ENCODE measurements at places on chromosomes 1 and 21.
A peak's percentile ranks its signal among the peaks of the same experiment; 100 is the strongest.

GRCh38 chr1:209580577-209580976, 2.9 kb upstream of the CAMK1G start:
- no peak for DNase-seq

GRCh38 chr1:156025876-156026275, 5.1 kb upstream of the SSR2 start:
- DNase-seq: no peak

DNA sequence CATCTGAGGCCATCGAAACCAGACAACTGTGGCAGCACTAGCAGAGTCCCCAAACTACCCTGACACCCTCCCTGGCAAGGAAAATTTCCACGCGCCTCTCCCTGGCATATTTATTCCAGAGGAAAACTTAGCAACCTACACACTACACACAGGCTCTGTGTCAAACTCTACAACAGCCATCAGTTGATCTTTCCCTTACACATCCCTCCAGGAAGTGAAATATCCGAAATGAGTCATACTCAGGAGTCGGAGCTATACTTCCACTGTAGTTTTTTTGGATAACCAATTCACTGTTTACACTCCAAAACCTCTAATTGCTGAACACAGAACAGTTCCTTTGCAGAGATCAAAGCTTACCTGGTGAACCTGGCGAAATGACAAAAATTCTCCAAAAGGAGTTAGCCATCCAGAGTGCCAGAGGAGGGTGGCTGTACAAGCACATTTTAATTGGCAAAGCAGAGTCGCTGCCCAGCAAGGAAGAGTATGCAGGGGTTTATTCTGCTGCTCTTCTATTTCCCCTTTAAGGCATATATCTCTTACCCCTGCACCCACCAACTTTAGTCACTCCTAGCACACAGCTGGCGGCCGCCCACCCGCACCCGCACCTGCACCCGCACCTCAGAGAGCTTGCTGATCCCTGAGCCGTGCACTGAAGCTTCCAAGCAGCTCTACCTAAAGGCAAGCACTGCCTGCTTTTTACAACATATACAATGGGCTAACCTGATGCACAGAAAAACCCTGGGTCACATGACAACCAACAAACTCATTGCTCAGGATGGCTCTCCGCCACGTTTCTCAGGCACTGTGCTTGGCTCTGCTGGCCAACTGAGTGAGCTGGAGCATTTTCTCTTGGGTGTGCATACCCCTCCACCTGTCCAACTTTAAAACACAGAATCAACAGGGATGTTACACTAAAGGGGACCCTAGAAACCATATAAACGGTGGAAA, 54.9 kb downstream of the CAPZB start:
- no peak for DNase-seq

DNA sequence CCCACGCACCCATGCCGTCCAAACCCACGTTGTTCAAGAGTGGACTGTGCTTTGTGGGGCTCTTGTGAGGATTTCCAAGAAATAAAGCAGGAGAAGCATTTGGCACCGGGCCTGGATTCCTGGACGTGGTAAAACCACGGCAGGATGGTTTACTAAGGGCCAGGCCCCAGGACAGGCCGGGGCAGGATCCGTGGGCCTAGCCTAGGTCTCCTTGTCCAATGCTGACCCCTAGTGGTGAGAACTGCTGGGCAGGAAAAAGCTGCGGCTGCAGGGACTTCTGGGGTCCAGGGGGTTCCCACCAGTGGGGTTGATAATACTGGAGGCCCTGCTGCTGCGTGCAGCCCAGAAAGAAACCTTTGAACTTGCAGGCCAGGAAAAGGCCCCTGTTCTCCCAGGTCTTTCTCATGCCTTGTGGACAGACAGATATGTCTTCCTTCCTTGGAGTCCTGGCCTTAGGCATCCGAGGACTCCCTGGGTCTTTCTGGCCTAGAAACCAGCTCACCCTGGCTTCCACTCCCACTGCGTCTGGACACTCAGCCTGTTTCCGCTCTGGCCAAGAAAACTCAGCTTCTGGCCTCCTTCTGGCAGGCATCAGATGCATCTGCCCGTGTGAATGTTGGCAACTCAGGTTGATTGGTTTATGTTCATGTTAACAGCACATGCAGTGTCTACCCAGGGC, 106.9 kb upstream of the TMEM51 start:
- DNase-seq: no peak

- DNase-seq: no peak
These were observed 40.7 kb downstream of the NME7 start for GRCh38 chr1:169326956-169327268.

DNA sequence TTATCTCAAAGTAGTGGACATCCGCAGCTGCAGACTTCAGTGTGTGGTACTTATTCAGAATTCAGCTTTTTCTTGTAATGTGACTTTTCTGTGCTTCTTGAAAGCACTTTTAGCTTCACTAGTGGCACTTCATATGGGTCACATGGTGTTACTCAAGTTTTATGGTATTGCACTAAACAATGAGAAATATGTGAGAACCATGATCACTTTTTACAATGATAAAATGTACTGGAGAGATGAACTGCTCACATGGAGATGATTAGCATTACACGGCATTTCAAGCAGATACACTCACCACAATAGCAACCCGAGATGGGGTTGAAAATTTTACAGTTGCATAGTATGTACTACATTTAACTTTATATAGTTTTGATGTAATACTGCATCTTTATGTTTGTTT, 40.1 kb upstream of the GPR52 start:
- no peak for DNase-seq

DNA sequence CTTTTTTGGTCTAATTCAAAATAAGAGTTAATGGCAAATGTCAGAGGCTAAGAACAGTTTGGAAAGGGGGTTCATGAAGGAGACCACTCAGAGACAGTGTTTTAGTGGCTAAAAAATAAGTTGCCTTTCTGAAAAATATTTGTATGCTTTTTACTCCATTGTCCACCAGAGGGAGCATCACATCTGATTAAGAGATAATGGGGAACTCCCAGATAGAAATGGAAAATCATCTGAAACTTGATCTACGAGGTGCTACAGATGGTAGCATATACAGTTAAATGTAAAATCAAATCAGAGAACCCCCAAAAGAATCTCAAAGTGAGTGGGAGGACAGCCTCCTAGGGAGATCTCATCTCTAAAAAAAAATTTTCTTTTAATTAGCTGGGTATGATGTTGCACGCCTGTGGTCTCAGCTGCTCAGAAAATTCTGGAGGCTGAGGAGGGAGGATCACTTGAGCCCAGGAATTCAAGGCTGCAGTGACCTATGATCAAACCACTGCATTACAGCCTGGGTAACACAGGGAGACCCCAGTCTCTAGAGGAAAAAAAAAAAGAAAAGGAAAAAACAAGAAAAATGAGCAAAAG, 9.7 kb downstream of the SMYD3 start:
- DNase-seq: peak; percentile 77

- DNase-seq: no peak
These were observed 1.1 kb upstream of the TBX15 start for GRCh38 chr1:118989006-118989815.

- DNase-seq: no peak
These were observed 43.1 kb downstream of the ZMYM1 start for GRCh38 chr1:35122311-35122710.

DNA sequence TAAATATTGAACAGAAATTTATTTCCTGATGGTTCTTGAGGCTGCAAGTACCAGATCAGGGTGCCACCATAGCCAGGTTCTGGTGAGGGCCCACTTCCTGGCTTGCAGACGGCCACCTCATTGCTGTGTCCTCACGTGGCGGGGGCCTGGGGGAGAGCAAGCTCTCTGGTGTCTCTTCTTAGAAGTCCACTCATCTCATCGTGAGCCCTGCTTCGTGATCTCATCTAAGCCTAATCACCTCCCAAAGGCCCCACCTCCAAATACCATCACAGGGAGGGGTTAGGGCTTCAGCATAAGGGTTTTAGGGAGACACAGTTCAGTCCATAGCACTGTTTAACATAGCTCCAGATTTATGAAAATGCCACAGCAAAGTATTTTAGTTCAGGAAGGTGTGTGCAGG, 119.7 kb downstream of the PRDM2 start:
- no peak for DNase-seq

DNA sequence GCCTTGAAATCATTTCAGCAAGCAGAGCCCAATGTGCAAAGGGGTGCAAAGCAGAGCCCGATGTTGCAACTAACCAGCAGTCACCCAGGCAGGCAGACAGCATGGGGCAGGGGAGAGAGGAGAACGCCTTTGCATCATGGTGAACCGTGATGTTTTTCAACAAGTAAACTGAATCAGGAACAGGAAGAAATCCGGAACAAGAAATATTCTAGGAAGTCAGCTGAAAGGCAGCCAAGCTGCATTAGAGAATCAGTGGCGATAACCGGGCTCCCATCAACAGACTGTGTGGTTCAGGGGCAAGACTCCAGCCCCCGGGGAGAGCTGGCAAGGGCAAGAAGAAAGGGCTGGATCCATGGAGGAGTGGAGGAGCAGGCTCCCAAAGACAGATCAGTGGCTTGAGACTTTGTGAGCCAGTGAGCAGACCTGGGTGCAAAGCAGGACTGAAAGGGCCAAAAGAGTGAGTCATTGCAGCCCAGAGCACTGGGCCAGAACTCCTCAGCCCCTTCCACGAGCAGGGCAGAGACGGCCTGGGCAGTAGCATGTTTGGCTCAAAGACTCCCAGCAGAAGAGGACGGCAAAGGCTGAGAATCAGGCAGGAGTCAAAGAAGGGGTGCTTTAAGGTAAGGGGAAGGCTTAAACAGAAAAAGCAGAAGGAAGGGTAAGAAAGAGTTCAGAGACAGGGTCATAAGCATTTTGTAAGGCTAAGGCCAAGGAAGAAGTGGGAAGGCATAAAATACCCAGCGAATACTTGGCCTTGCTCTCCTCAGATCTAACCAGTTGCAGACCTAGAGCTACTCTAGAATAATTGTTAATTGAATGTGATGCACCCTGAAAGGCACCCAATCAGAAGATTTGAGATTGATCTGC, 155.0 kb downstream of the SETD4 start:
- no peak for DNase-seq

DNA sequence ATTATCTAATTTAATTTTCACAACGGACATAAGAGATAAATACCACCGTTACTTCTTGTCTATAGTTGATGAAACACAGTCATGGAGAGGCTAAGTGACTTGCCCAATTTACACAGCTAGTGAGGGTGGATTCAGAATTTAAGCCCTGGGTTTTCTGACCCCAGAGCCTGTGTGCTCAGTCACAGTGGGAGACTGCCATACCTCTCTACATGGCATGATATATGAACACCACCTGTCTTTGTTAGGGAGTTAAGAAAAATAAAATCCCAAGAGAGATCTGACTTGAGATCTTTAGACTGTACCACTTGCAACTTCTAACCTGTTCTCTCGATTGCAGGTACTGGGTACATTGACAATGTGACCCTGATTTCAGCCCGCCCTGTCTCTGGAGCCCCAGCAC, 40.3 kb downstream of the LAMC2 start:
- DNase-seq: no peak

GRCh38 chr1:15083578-15083977, 70.0 kb upstream of the TMEM51 start:
- no peak for DNase-seq

- DNase-seq: no peak
These were observed 57.4 kb downstream of the UCK2 start for GRCh38 chr1:165884690-165885304.

GRCh38 chr21:34889320-34889675, 159.8 kb downstream of the RUNX1 start:
- no peak for DNase-seq

DNA sequence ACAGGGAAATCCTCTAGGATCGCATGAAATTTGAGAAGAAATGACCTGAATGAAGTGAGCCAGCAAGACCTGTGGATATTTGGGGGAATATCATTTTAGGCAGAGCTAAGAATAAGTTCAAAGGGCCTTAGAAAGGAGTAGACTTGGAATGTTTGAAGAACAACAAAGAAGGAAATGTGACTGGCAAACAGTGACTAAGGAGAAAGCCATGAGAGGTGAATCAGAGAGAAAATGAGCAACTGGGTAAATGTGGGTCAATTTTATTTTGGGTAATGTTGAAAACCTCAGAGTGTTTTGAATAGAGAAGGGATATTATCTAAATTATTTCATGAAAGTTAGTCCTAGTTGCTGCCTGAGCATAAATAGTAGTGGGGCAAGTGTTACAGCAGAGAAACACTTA, 672.8 kb downstream of the LMO4 start:
- DNase-seq: no peak

GRCh38 chr1:6351480-6352137, 42.0 kb downstream of the ACOT7 start:
- DNase-seq: no peak

DNA sequence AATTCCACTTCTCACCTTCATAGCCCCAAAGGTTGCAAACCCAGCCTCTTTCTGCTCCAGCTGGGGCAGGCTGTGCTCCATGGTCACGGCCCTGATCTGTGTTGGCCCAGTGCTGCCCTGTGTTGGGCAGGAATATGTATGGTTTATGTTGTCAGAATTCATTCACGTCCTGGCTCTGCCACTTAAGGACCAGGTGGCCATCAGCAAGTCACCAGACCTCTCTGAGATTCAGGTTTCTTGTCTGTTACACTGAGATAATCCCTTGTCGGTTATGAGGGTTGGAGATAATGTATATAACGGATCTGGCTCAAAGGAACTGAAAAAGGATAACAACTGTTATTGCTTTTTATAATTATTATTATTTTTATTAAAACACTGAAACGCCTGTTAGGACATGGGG, 39.1 kb upstream of the SELENON start:
- no peak for DNase-seq

DNA sequence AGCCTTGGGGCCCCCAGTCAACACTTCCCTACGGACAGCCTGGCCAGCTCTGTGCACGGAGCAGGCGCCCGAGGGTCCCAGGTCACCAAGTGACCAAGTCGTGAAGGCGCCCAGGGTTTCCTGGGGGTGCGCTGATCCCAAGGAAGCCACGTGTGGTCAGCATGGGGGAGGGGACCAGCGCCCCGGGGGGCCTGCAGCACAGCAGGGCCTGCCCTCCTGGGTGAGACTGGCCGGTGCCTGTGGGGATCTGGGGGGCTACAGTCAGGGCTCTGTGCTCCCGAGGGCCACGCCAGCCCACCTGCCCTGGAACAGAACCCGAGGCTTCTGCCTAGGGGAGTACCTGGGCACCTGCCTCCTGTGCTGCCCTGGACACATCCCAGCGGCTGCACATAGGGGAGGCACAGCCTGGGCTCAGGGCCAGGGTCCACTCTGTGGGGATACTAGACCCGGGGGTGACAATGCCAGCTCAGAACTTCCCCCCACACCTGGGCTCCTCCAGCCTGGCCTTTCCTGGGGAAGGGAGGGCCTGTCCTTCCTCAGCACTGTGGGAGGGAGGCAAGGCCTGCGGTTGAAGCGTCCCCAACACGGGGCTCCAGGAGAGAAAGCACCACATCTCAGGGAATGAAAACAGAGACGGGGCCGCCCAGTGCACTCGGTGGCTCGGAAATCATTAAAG, 6.2 kb upstream of the POFUT2 start:
- DNase-seq: no peak

DNA sequence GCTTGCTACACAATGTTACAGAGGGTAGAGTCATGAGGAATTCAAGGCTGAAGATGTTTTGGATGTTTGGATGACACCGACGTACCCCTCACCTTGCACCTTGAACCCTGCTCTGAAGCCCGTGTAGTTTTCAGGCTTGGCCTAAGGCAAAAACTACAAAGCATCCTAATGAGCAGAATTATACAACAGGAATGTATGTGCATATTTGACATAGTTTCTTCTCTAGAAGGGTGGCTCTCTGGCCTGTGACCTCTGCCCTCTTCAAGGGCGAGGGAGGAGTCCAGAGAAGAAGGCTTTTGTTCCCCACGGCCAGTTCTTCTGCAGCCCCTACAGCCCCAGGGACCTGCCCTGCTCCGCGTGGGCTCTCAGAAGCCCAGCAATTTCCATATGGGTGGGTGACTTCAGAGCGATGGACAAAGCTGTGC, 43.3 kb downstream of the L1TD1 start:
- DNase-seq: no peak
